NCI-H1694 (cell line): ENCODE measurements at places on chromosomes 5 and 9.

- DNase-seq = no peak
Observed at GRCh38 chr5:83434946-83435345, 36.6 kb upstream of the VCAN start.

GRCh38 chr5:164052536-164053093, 547.2 kb downstream of the MAT2B start:
- no peak for DNase-seq

- peak; percentile 89 for DNase-seq
Observed at GRCh38 chr9:115254287-115255180, 136.6 kb upstream of the TNC start.

GRCh38 chr5:91182763-91183162, 200.4 kb downstream of the ARRDC3 start:
- DNase-seq = no peak

DNA sequence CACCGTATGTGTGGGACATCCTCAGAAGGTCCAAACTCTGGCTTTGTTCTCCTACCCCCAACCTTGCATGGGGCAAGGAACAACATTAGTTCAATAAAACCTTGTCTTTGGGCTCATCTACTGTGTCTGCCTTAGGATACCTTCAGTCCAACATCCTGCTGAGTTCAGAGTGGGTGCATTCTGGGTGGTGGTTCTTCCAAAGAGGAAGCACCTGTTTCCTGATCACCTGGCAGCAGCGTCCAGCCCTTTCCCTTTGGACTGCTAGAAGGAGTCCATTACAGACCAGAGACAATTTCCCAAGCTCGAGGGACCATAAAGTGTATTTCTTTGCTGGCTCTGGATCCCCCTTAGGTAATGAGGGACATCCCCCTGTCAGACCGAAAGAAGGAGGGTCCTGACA, 154.1 kb downstream of the SEMA6A start:
- no peak for DNase-seq

GRCh38 chr5:17020678-17021601, 84.9 kb upstream of the MYO10 start:
- no peak for DNase-seq

GRCh38 chr5:143347698-143348344, 55.7 kb downstream of the NR3C1 start:
- DNase-seq = no peak

DNA sequence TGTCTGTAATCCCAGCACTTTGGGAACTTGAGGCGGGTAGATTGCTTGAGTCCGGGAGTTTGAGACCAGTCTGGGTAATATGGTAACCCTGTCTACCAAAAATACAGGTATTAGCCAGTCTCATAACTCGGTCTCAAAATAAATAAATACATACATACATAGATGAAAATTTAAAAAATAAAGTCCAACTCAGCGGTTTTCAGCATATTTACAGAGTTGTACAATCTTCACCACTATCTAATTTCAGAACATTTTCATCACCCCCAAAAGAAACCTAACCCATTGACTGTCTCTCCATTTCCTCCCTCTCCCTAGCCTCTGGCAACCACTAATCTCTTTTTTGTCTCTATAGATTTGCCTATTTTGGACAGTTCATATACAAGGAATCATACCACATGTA, 10.7 kb downstream of the RMND5B start:
- DNase-seq = no peak

- no peak for DNase-seq
Observed at GRCh38 chr5:32859211-32859641, 148.1 kb downstream of the NPR3 start.
